NCI-H1048 (cell line): ENCODE measurements at places on chromosomes 5 and 9.

GRCh38 chr9:82761027-82761426, 301.9 kb downstream of the RASEF start:
- DNase-seq, result no peak

- no peak for DNase-seq
These were observed 373.4 kb upstream of the ACO1 start for GRCh38 chr9:32011049-32011448.

DNA sequence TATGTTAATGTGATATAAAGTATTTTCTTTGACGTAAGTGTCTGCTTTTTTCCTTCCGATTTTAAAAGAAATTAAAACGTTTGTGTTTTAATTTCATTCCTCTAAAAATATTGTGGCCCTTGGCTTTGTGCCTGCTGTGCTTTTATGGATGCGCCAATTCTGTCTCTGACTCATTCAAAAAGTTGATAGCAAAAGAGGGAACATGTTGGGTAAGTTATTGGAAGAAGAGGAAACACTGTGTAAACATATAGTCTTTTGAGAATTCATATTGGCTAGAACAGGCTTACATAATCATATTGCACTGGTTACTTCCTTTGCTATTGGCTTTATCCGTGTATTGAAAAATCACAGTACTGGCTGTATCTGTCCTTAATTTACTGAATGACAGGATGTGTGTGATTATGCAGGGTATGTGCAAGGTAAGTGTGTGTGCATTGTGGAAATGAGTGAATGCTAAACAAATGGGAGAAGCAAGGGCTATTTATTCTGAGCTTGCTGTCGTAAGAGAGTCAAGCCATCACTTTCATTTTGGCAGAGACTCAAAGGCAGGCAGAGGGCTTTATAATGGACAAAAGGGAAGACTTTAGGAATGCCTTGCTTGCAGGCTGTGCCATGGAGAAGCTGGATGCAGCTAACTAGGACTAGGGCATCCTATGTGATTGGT, 67.8 kb downstream of the SGCD start:
- DNase-seq, result no peak

GRCh38 chr9:36486933-36487481, 85.7 kb upstream of the MELK start:
- DNase-seq, result no peak

DNA sequence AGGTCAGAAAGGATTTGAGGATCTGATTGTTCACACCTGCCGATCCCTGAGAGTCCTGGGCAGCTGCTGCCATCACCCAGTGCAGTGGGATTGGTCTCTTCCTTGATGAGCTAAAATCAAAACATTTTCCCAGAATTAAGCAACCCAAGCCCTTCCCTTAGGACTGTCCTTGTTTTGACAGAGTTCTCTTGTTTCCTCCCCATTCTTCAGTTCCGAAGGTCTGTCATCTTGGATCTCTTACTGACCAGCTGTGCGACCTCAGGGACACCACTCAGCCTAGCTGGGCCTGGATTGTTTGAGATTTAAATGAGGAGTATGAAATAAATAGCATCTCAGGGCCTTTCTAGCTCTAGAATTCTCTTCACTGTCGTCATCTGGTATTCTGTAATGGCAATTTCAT, 90.3 kb upstream of the IQGAP2 start:
- no peak for DNase-seq
